ENCODE measurements at places on chromosomes 5 and 9.

GRCh38 chr9:129595903-129596540 lies 24.9 kb downstream of the C9orf50 start:
- DNase-seq = no peak

DNA sequence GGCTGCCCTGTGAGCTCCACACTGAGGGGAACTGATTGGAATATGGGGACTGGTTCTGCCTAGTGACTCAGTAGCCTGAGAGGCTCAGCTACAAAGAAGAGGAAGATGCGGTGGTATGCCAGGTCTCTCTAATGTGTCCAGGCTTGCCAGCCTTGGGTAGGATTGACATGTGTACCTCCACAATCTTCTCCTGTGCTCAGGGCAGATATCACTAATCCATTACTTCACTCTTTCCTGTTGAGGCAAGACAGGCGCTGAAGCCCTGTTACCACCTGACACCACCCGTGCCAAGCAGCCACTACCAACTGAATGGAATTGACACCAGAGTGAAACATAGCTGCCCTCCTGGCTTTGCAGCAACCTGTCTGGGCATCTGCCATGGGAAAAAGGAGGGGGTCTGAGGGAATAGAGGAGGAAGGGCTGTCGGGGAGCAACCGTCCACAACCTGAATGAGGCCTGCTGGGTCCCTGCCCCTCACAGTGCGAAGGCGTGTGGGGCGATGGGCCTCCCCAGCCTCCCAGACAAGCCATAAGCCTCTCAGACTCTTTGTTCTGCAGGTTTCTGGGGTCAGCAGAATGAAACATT lies 114.7 kb upstream of the CXCL14 start:
- no peak for DNase-seq

DNA sequence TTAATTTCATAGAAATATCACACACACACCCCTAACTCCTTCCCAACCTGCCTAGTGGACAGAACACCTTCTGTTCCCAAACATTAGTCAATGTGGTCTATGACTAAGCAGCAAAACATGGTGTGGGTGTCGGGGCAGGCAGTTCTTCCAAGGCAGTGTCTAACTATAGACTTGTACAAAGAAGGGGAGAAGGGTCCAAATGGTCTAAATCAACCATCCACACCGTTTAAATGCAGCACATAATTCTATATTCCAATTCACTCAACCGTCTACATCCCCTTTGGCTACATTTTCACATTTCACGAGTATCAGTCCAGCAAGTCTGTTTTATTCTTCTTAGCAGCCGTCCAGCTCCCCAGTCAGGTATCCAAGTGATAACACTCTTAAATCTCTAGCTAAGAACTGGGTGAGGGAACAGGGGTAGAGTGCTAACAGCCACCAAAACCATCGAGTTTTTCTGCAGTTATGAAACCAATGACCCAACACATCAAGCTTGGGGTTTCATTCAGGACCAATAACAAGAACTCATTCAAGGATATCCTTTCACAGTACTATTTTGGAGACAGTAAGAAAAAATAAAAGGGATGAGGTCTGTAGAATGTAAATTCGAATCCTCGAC lies 3.3 kb downstream of the ZNF608 start:
- DNase-seq = no peak

GRCh38 chr5:57938174-57938557 lies 455.6 kb upstream of the ACTBL2 start:
- DNase-seq = no peak

DNA sequence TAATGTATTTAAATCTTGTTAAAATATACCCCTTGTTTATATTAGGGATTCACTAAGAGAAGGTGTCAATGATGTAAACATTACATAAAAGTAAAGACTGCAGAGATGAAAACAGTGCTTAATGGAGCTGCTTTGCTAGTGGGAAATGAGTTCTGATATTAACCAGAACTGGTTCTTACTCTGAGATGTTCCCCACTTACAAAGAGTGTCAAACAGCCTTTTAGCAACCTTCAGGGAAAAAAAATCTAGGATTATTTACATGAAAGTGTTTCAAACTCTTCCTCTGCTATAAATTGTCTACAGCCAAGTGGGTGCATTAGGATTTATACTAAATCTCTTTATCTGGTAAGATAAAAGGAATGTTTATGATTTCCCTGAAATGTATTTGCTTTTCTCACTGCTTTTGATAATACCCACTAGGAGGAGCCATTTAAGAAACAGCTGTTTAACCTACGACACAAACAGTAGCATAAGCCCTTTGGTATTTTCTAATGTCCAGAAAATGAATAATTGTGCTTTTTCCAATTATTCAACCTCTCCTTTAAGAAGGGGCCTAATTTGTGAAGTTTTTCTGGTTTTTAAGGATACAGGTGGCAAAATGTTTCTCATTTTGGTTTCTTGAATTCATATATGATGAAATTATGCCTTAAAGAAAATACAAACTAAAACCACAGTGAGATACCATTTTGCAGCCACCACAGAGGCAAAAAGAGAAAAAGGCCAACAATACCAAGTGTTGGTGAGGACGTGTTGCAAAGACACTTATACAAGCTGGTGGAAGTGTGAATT lies 186.3 kb downstream of the TLE4 start:
- no peak for DNase-seq

GRCh38 chr9:70168521-70168920 lies 90.3 kb upstream of the SMC5 start:
- no peak for DNase-seq

DNA sequence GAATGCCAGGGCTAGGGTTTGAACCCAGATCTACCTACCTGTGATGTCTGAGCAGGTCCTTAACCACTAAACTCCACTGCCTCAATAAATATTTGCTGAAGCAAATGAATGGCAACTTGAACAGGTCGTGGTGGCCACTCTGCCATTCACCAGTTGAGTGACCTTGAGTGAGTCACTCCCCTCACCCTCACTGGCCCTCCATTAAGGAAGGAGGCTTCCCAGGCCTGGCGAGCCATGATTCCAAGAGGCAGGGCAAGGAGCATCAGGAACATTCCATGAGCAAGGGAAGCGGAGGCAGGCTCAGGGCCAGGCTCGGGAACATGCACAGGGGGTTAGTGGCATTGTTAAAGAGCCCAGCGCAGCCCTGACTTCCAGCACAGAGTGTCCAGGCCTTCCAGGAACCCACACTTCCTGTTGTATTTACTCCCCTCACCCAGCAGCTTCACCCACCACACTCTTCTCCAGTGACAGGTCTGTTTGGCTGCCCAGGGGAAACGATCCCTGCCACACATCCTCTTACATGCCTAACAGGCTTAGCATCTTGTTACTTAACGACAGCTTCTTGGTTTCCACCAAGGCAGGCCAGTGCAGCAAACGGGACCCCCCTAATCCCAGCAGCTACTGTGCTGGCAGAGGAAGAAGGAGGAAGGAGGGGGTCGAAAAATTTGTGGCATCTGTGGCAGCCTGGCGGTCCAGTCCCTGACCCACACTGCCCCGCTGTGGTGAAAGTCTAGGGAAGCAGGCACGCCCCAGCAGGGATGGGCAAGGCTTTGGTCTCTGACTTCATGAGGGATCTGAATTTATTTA lies 43.7 kb upstream of the TTC1 start:
- DNase-seq = no peak

- DNase-seq = no peak
These were observed 49.1 kb upstream of the SUB1 start for GRCh38 chr5:32536246-32536645.

GRCh38 chr9:79020276-79020675 lies 551.5 kb upstream of the TLE4 start:
- DNase-seq = no peak

DNA sequence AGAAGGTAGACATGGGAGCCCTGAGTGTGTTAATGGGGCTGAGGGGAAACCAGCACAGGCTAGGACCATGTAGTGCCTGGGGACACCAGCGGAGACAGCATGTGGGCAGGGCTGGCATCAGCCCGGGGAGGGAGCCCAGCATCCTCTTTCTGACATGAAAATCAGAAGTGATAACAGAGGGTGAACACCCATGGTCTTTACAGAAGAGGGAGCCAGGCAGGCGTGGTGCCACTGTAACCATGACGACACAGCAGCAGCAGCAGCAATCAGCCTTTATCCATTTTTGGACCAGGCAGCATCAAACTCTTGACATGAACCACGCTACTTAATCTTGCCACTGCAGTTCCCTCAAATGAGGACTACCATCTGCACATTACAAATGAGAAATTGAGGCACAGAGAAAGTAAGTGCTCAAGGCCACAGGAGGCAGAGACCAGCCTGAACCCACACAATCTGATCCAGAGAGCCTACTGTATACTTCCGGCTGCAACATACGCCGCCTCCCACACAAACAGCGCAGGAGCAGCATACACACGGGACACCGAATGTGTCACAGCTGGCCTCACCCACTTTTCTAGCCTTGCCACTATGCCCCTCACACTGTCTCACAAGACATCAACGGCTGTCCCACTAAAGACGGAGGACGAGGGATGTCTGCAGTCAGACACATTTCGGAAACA lies 23.8 kb downstream of the CAMSAP1 start:
- no peak for DNase-seq

- DNase-seq = no peak
These were observed 605.4 kb downstream of the DNAH5 start for GRCh38 chr5:13339093-13339492.

DNA sequence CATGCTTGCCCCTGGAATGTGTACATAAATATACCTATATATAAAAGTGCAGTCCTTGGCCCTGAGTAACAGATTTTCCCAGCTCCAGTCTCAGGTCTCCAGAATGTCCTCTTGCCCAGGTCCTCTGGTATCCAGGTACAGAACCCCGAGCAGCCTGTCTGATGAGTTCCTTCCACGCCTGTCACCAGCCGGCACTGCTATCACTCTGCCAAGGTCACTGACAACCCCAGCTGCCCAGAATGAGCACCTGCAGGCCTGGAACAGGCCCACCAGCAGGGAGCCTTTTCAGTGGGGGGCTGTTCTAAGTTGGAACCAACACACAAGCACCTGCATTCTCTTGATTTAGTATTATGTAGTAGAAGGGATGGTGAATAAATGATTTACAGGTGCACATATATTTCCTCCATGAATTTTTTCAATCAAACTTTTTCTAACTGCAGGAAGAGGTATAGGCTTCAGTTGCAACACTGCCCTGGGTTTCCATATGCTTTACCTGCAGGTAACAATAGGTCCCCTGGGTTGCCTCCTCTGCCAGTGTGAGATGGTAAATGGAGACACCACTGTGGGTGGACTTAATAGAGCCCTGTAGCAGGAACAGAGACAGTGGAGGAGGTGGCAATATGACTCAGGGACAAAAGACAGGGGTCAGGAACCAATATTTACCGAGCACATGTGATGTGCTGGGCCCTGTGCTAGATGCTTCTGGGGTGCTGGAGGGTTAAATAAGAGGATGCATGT lies 291.9 kb downstream of the SPOCK1 start:
- DNase-seq = no peak

- no peak for DNase-seq
These were observed 96.6 kb upstream of the ABCA1 start for GRCh38 chr9:105024529-105024928.

Measured in activated naive CD8-positive, alpha-beta T cell treated with anti-CD3 and anti-CD28 coated beads, Interleukin-2, amount 50 U/mL, for 16 hours (primary cell).